ENCODE measurements at places on chromosomes 4 and X.

GRCh38 chr4:27059446-27059845 is 198.8 kb downstream of the STIM2 start:
- DNase-seq: no peak

DNA sequence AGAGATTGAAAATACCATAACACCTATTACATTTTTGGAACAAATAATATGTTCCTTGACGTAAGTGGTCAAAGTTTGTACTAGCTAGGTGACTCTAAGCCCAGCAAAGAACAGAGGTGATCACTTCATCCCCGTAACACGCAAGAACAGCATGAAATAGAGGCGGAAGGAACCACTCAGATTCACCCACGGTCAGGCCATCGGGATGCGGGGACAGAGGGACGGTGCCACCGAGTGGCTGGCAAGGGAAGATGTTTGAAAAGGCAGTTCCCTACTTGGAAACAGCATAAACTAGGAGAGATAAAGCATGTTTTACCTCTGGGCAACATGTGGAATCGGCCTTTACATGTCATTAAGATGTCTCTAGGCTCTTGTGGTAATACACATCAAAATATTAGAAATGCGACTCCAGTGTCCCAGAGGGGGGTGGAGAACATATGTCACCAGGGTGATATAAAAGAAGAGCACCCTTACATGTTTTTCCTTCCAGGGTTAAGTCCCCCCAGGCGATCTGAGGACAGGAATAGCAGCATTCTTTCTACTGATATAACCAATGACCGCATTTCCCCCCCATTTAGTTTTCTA is 84.0 kb downstream of the PHKA2 start:
- no peak for DNase-seq

GRCh38 chr4:10982305-10982704 is 297.7 kb upstream of the CLNK start:
- no peak for DNase-seq

- no peak for DNase-seq
Observed at GRCh38 chrX:122788216-122788615, 395.9 kb upstream of the GRIA3 start.

DNA sequence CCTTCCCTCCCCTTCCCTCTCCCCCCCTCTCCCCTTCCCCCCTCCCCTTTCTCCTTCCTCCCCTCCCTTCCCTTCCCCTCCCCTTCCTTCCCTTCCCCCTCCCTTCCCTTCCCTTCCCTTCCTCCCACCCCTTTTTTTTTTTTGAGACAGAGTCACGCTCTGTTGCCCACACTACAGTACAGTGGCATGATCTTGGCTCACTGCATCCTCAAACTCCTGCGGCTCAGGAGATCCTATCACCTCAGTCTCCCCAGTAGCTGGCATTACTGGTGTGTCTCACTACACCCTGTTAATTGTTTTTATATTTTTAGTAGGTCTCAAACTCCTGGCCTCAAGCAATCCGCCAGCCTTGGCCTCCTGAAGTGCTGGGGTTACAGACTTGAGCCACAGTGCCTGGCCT is 66.6 kb downstream of the TBC1D9 start:
- DNase-seq: no peak

GRCh38 chr4:3393171-3393570 is 48.6 kb upstream of the HGFAC start:
- DNase-seq: no peak

GRCh38 chr4:183098019-183098722 is 886 bp upstream of the WWC2 start:
- no peak for DNase-seq

DNA sequence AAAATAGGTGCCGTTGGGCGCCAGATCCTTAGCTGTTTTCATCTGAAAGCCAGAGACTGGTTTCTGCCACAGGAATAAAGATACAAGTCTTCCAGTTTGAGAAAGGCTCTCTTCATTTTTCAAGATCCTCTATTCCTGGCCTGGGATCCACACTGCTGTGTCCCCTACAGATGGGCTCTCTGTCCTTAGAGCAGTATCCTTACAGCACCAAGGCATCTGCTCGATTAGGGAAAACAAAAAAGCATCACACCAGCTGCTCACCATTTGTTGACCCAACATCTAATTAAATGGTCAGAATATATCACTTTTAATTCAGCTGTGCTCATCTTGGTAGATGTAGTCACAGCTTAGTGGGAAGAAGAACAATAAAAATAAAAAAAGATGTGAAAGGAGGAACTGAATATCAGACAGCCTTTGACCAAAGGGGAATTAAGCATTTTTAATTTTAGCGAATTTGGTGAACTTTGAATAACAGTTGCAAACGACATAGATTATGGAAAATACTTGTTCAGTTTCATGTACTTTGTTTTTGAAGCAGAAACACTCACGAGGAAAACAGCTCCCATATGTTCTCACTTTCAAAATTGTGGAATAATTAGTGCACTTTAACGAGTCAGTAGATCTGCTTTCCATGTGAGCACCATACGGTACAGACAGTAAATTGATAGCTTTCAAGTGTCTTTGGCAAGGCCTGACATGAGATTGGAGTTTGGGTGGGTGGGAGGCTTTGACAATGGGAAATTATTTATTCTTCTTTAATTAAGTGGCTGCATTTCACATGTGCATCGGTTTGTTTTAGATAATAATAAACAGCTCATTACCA is 148.4 kb upstream of the CLNK start:
- no peak for DNase-seq

- DNase-seq: no peak
Observed at GRCh38 chr4:9921326-9921725, 100.0 kb downstream of the SLC2A9 start.

DNA sequence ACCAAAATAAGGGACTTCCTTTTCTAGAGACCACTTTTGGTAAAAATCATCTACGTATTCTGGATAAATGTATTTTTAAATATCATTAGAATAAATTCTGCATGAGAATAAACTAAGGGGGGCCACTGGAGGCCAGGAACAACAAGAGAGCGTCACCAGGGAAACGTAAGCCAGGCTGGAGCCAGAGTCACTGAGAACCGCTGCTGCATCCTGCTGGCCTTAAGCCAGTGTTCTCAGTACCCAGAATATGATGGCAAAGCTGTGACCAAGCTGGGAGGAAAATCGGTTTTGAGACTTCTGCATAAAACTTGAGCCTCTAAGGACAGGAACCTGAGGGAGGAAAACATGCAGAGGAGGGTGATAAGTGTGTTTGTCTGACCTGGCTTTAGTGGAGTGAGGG is 63.0 kb upstream of the FAM9A start:
- no peak for DNase-seq

GRCh38 chr4:174708381-174708780 is 120.7 kb downstream of the GLRA3 start:
- DNase-seq: no peak

DNA sequence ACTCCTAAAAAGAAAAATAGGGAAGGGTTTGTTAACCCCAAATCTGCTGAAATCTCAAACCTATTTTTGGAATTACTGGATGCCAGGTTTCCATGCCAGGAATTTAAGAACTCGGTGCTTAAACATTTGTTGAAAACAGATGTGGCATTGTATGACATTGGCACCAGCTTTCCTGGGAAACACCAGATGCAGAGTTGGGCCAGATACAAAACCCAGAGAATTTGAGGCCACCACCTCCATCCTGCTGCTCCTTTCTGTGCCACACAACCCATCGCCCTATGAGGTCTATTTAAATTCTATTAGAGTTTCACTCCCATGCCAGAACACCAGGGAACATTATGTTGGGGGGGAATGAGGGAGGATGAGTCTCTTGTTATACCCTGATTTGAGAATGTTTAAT is 71.7 kb downstream of the ARAP2 start:
- DNase-seq: no peak

GRCh38 chrX:108439426-108439942 is at the start of gene COL4A5:
Gene COL4A5, plus strand, starts transcription at chrX:108439838. Its CDS starts 288 bp downstream, at chrX:108440126.
- no peak for DNase-seq

- no peak for DNase-seq
Observed at GRCh38 chr4:165384598-165384997, 5.8 kb downstream of the CPE start.

DNA sequence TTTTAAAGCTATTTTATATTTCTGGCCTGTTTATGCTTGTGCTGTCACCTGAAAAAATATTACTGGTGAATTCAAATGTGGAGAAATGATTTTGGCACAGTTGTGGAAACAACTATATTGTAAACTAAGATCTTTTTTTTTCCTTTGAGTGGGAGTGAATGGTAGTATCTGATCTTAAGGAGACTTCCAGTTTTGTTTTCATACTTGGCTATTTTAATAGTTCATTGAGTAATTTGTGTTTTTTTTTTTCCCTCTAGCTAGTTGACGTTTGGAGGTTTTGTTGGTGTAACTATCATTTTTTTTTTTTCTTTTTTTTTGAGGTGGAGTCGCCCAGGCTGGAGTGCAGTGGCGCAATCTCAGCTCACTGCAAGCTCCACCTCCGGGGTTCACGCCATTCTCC is 10.5 kb downstream of the STAG2 start:
- DNase-seq: no peak

Measured in BJ (cell line).